Testis (tissue), 5 donors: ENCODE measurements at places on chromosomes 16 and 17. TPM values are rescaled to one million over a fixed set of nuclear protein-coding genes. Genes with fewer than 3 reads are reported as not detected.

DNA sequence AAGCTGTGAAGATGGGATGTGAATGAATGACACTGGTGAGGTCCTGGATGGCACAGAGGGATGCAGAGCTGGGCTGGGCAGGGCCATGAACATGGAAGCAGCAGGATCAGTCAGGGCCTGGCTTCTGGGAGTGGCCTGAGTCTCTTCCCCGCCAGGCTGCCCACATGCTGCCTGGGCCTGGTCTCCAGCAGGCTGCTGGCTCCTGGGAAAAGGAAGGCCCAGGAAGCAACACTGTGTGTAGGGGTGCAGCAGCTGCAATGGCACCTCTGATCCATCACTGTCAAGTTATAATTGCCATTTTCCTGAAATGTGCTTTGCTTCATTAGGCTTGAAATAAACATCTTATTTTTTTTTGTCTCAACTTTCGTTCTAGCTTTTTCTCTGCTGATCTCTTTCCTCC lies 260.2 kb upstream of the N4BP1 start:
- H3K27me3 ChIP-seq, result no peaks in the 10 kb centered on the region
- H3K4me1 ChIP-seq, result no peaks in the 10 kb centered on the region
- H3K27ac ChIP-seq, result no peak overlapping the region
- H3K4me3 ChIP-seq, result no peak overlapping the region
- no peak for DNase-seq
- no peaks in the 10 kb centered on the region for H3K36me3 ChIP-seq

- H3K4me3 ChIP-seq, result no peak overlapping the region
- DNase-seq, result no peak
- no peak overlapping the region for H3K27ac ChIP-seq
These were observed 656.5 kb upstream of the SALL1 start for GRCh38 chr16:51807551-51807950.

- peak overlapping the region; percentile 98 for H3K27ac ChIP-seq
- peak overlapping the region; percentile 94 for H3K4me3 ChIP-seq
- no peaks in the 10 kb centered on the region for H3K36me3 ChIP-seq
- DNase-seq, result no peak
These were observed 122.3 kb downstream of the GOSR1 start for GRCh38 chr17:30599428-30600059.

GRCh38 chr16:55842369-55843104 lies 9.6 kb upstream of the CES1 start:
- H3K27ac ChIP-seq, result no peak overlapping the region
- H3K27me3 ChIP-seq, result no peaks in the 10 kb centered on the region
- H3K4me3 ChIP-seq, result no peak overlapping the region
- H3K4me1 ChIP-seq, result no peaks in the 10 kb centered on the region
- DNase-seq, result peak; percentile 41

GRCh38 chr16:31354394-31355291 lies at the start of gene ITGAX:
ITGAX (plus strand) TSS chr16:31355176; CDS start chr16:31355255, 79 bp downstream.
- no peaks in the 10 kb centered on the region for H3K36me3 ChIP-seq
- no peak within 1 kb of the TSS for H3K27ac ChIP-seq

- H3K27ac ChIP-seq, result no peak overlapping the region
- H3K36me3 ChIP-seq, result no peaks in the 10 kb centered on the region
- H3K27me3 ChIP-seq, result no peaks in the 10 kb centered on the region
- DNase-seq, result no peak
These were observed 152.2 kb downstream of the SNX11 start for GRCh38 chr17:48259694-48260291.

GRCh38 chr16:55930036-55930435 lies 54.9 kb upstream of the CES5A start:
- no peak overlapping the region for H3K27ac ChIP-seq
- DNase-seq, result no peak
- H3K36me3 ChIP-seq, result no peaks in the 10 kb centered on the region
- no peaks in the 10 kb centered on the region for H3K4me1 ChIP-seq

- DNase-seq, result no peak
- no peak overlapping the region for H3K27ac ChIP-seq
- H3K4me1 ChIP-seq, result no peaks in the 10 kb centered on the region
- H3K27me3 ChIP-seq, result no peaks in the 10 kb centered on the region
- H3K4me3 ChIP-seq, result no peak overlapping the region
These were observed 382.6 kb upstream of the GOT2 start for GRCh38 chr16:59116744-59117143.

DNA sequence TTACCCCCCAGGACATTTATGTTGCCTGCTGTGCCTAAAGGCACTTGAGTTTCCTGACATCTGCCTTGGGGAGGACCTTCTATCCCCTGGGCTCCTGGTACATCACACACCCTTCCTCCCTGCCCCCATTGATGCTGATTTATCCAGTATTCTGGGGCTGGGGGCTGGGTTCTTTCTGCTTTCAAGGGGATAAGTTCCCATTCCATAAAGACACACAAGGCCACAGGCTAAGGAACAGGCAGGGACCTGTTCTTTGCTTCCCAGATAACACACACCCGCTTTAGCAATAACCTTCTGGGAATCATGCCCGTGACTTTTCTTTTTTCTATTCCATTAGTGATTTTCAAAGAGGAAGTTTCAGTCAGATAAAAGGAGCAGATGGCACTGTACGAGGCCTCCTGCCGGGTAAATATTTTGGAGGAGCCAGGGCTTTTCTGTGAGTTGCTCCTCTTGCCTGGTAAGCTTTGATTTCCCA lies 30.6 kb downstream of the CHD9 start:
- no peaks in the 10 kb centered on the region for H3K36me3 ChIP-seq
- peaks cover 44% of the 10 kb centered on the region for H3K4me1 ChIP-seq
- no peaks in the 10 kb centered on the region for H3K27me3 ChIP-seq
- no peak overlapping the region for H3K4me3 ChIP-seq
- peak overlapping the region; percentile 51 for H3K27ac ChIP-seq

- DNase-seq, result no peak
- H3K36me3 ChIP-seq, result no peaks in the 10 kb centered on the region
- no peak overlapping the region for H3K4me3 ChIP-seq
- H3K27ac ChIP-seq, result no peak overlapping the region
- no peaks in the 10 kb centered on the region for H3K4me1 ChIP-seq
These were observed 688.2 kb upstream of the SOX9 start for GRCh38 chr17:71432378-71433315.

DNA sequence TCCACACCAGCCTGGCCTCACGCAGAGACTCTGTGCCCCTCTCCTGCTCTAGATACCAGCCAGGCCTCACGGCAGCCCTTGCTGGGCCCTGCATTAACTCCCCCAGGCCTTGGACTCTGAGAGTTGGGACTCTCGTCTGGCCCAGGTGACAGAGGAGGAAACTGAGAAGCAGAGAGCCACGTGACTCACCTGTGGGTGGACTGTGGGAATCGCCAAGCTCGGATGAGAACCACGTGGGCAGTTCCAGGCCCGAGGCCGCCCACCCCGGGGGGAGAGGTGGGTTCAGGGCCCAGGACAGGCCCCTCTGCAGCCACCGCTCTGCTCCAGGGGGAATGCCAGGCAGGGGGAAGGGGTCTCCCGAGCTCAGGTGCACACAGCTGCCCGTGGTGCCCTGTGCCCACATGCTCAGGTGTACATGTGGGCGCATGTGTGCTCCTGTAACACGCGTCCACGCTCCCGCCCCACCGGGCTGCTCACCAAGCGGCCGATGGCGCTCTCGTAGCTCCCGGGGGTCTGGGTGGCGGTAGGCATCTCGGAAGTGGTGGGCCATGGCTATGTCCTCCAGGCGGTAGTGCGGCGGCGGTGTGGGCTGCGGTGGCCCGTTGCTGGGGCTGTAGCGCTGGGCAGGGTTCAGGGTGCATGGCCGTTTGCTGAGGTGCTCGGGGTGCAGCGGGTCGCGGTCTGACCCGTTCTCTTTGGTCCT lies 18.3 kb upstream of the PABPN1L start:
- peaks cover 6% of the 10 kb centered on the region for H3K4me1 ChIP-seq
- H3K4me3 ChIP-seq, result no peak overlapping the region
- no peaks in the 10 kb centered on the region for H3K36me3 ChIP-seq
- H3K27ac ChIP-seq, result no peak overlapping the region
- H3K27me3 ChIP-seq, result no peaks in the 10 kb centered on the region
- DNase-seq, result no peak

- H3K36me3 ChIP-seq, result no peaks in the 10 kb centered on the region
- no peaks in the 10 kb centered on the region for H3K27me3 ChIP-seq
- H3K4me3 ChIP-seq, result no peak overlapping the region
- no peak overlapping the region for H3K27ac ChIP-seq
These were observed 77.7 kb upstream of the EEF2KMT start for GRCh38 chr16:5175266-5175665.

GRCh38 chr17:57561072-57561861 lies 183.8 kb downstream of the CCDC182 start:
- H3K36me3 ChIP-seq, result no peaks in the 10 kb centered on the region
- H3K27me3 ChIP-seq, result no peaks in the 10 kb centered on the region
- DNase-seq, result no peak
- H3K4me1 ChIP-seq, result peaks cover 4% of the 10 kb centered on the region

GRCh38 chr17:13131225-13131624 lies 113.4 kb upstream of the ELAC2 start:
- H3K4me1 ChIP-seq, result no peaks in the 10 kb centered on the region
- no peak overlapping the region for H3K27ac ChIP-seq
- DNase-seq, result no peak
- no peaks in the 10 kb centered on the region for H3K36me3 ChIP-seq
- no peaks in the 10 kb centered on the region for H3K27me3 ChIP-seq

- no peaks in the 10 kb centered on the region for H3K36me3 ChIP-seq
- DNase-seq, result no peak
- peaks cover 38% of the 10 kb centered on the region for H3K4me1 ChIP-seq
These were observed 101.8 kb downstream of the XYLT1 start for GRCh38 chr16:17368951-17369350.

DNA sequence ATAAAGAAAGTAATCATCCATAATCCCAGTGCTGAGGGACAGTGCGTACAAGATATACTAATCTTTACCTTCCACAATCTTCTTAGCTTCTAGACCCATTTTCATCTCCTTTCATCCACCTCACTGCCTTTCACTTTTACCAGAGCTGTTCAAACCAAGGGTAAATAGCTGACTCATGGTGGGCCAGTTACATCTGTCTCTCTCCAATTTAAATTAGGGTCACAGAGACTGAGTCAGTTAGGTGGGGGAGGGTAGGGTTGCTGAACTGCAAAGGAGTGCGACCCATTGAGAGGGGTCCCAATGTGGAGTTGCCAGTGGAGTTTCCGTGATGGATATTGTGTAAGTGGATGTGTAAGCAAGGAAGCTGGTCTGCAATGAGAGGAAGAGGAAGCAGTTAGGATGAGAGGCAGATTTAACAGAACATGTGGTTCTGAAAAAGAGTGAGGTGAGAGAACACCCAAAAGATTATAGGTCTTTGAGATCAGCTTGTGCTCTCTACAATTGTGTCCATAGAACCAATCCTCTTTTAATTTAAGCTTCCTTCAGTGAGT lies 83.5 kb downstream of the GP2 start:
- no peaks in the 10 kb centered on the region for H3K36me3 ChIP-seq
- H3K4me1 ChIP-seq, result no peaks in the 10 kb centered on the region
- no peak for DNase-seq
- H3K27ac ChIP-seq, result no peak overlapping the region
- H3K27me3 ChIP-seq, result no peaks in the 10 kb centered on the region
- no peak overlapping the region for H3K4me3 ChIP-seq

DNA sequence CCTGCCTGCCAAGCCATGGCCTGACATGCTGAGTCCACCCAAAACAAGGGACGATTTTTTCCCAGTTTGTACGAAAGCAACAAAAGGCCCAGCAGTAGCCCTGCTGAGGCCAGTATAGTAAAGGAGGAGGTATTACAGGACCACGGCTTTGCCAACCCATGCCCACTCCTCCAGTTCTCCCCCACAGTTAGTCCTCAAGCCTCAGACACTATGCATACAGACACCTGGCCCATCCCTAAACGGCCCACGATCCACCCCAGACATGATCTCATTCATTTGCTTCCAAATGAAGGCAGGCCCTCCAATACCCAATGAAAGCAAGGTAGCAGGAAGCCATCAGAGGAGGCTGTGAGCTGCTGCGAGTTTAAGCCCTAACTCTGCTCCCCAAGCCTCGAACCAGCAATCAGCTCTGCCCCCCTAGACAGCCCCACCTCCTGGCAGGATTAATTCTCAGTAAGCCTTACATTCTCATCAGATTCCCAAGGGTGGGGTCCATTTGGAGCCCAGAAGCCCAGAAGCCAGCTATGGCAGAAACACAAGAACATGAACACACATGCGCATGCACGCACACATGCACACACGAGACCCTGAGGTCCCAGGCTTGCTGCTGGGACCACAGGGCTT lies 4.9 kb downstream of the HDAC5 start:
- no peaks in the 10 kb centered on the region for H3K36me3 ChIP-seq
- H3K27ac ChIP-seq, result no peak overlapping the region
- peaks cover 60% of the 10 kb centered on the region for H3K4me1 ChIP-seq
- DNase-seq, result no peak
- no peak overlapping the region for H3K4me3 ChIP-seq
- H3K27me3 ChIP-seq, result no peaks in the 10 kb centered on the region

The TEX19 gene
- polyA plus RNA-seq, result 31.2 TPM

The KCNAB3 gene
- polyA plus RNA-seq, result 3.3 TPM

The NLGN2 gene
- 8.4 TPM for polyA plus RNA-seq

The HBQ1 gene
- polyA plus RNA-seq, result 1.3 TPM

The GLIS2 gene
- polyA plus RNA-seq, result 15.0 TPM

The MCRIP1 gene
- 206 TPM for polyA plus RNA-seq

The OR4D2 gene
- not detected for polyA plus RNA-seq

The KRTAP4-5 gene
- polyA plus RNA-seq, result not detected

The SLC5A10 gene
- 0.98 TPM for polyA plus RNA-seq

The PRSS22 gene
- 0.38 TPM for polyA plus RNA-seq

The SECTM1 gene
- 9.3 TPM for polyA plus RNA-seq

The TEX14 gene
- polyA plus RNA-seq, result 96.5 TPM

The TBC1D26 gene
- polyA plus RNA-seq, result 23.7 TPM

The GLP2R gene
- polyA plus RNA-seq, result 0.70 TPM

The KRT27 gene
- 0.58 TPM for polyA plus RNA-seq
